ENCODE measurements at places on chromosomes 11 and 22.

GRCh38 chr11:60130496-60130895 is 42.0 kb downstream of the MS4A2 start:
- no peaks in the 10 kb centered on the region for H3K36me3 ChIP-seq
- no peak overlapping the region for H3K4me3 ChIP-seq
- H3K27ac ChIP-seq = no peak overlapping the region
- DNase-seq = no peak
- no peaks in the 10 kb centered on the region for H3K4me1 ChIP-seq
- H3K27me3 ChIP-seq = no peaks in the 10 kb centered on the region

DNA sequence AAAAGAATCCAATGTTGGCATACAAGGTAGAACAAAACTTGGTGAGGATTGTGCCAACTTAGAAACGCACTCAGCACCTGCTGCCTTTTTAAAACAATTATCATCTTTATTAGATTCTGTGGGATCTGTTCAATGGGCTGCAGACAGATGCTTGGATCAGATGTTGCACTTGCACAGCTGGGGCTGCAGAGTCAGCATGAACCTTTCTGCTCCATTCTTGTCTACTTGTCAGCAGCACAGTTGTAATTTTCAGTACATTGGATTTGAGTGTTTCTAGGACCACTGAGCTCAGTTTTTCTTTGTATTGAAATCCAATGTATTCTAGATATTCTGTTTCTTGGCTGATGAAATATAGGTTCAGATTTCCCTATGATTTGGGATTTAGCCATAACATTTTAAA is 164.5 kb downstream of the LUZP2 start:
- H3K27me3 ChIP-seq = no peaks in the 10 kb centered on the region
- H3K27ac ChIP-seq = no peak overlapping the region
- no peaks in the 10 kb centered on the region for H3K36me3 ChIP-seq

DNA sequence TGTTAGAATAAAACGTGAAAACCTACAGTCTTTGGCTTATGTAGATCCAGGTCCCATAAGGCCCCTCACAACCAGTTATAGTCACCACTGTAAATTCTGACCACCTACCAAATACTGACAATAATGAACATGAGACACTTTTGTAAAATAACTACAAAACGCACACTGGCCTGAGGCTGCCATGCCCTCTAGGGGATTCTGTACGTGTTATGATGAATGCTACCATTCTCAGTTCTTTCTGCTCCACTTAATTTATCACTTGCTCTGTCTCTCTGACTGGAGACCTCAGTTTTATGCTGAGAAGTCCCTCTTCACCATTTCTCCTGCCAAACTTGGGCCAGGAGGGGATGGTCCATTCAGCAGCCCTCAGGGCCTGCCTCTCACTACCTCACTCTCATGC is 18.7 kb upstream of the TMPRSS5 start:
- no peaks in the 10 kb centered on the region for H3K4me1 ChIP-seq
- no peaks in the 10 kb centered on the region for H3K27me3 ChIP-seq
- H3K4me3 ChIP-seq = no peak overlapping the region
- peaks cover 8% of the 10 kb centered on the region for H3K36me3 ChIP-seq
- no peak overlapping the region for H3K27ac ChIP-seq

DNA sequence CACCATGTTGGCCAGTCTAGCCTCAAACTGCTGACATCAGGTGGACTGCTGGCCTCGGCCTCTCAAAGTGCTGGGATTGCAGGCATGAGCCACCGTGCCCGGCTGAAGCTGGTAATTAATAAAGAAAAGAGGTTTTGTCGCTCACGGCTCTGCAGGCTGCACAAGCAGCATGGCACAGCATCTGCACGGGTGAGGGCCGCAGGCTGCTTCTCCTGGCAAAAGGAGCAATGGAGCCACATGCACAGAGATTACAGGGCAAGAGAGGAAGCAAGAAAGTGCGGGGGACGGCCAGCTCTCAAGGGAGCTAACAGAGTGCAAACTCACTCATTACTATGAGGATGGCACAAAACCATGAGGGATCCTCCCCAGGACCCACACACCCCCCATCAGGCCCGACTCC is 4.7 kb upstream of the PARVB start:
- no peak overlapping the region for H3K4me3 ChIP-seq
- H3K36me3 ChIP-seq = no peaks in the 10 kb centered on the region
- no peak overlapping the region for H3K27ac ChIP-seq

DNA sequence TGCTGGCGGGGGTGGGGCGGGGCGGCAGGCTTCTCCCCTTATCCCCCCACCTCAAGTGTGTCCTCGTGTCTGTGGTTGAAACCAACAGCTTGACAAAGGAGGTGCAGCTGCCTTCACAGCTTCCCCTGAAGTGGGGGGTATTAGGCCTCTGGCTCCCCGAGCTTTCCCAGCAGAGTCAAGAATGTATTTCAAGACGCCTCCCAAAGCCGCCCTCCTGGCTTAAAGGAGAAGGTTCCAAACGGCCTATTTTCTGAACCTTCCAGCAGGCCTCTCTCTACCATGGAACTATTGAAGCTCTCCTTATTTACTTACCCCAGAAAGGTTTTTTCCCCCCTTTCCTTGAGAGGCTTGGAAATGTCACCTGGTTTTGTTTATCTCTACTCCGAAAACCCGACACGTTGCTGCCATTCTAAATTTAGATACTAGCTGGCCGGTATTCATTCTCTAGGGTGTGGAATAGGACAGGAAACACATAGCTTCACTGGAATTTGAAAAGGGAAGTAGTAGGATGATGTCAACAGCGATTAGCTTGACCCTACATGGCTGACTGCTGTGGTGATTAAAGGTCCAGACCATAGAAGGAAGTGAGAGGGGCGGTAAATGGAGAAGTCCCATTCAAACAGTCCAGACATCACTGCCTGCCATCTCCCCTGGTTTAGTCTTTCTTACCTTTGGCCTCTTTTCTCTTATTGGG is 671 bp upstream of the PICALM start:
- DNase-seq = no peak
- H3K36me3 ChIP-seq = no peaks in the 10 kb centered on the region
- peak overlapping the region; percentile 100 for H3K4me3 ChIP-seq
- no peaks in the 10 kb centered on the region for H3K27me3 ChIP-seq
- H3K4me1 ChIP-seq = peaks cover 33% of the 10 kb centered on the region

- H3K36me3 ChIP-seq = no peaks in the 10 kb centered on the region
- peak overlapping the region; percentile 99 for H3K4me3 ChIP-seq
- H3K27me3 ChIP-seq = no peaks in the 10 kb centered on the region
- H3K27ac ChIP-seq = peak overlapping the region; percentile 92
Measured at GRCh38 chr22:42269432-42270175, 849 bp downstream of the TCF20 start.

DNA sequence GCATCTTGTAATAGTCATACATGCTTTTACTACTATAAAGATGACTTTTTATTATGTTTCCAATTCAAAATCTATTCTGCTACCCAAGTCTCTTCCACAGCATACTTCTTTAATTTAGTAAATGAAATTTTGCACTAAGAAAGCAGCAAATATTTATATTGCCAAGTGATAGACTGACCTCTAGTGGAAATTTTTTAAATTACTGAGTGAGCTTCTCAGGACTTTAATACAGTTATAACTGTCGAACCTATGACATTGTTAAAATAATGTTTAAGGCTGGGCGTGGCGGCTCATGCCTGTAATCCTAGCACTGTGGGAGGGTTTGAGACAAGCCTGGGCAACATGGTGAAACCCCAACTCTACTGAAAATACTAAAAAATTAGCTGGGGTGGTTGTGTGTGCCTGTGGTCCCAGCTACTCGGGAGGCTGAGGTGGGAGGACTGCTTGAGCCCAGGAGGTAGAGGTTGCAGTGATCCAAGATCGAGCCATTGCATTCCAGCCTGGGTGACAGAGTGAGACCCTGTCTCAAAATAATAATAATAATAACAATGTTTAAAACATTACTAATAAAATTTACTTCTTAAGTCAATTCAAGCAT is 27.3 kb downstream of the STK33 start:
- no peak overlapping the region for H3K27ac ChIP-seq
- no peaks in the 10 kb centered on the region for H3K4me1 ChIP-seq
- no peaks in the 10 kb centered on the region for H3K27me3 ChIP-seq
- DNase-seq = no peak

Data from suprapubic skin (tissue), 4 donors.